ENCODE measurements at places on chromosomes 7 and 10.

DNA sequence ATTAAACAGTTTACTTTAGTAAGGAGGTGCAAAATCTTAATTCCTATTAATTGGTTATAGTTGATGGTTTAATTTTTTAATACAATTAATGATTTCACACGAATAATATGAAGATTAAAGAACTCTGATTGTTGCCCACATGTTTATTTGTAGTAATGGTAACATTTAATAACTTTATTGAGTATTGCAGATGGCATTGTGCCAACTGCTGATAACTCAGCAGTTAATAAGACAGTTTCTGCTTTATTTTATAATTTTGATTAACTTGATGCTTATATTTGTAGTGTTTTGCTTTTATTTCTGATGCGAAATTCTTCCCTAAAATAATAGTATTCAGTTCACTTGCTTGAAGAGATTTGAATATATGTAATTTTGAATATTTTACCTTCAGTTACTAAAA is 2.8 kb downstream of the DNAJB9 start:
- DNase-seq, result no peak

GRCh38 chr7:156820445-156821063 is 72.4 kb downstream of the LMBR1 start:
- no peak for DNase-seq

DNA sequence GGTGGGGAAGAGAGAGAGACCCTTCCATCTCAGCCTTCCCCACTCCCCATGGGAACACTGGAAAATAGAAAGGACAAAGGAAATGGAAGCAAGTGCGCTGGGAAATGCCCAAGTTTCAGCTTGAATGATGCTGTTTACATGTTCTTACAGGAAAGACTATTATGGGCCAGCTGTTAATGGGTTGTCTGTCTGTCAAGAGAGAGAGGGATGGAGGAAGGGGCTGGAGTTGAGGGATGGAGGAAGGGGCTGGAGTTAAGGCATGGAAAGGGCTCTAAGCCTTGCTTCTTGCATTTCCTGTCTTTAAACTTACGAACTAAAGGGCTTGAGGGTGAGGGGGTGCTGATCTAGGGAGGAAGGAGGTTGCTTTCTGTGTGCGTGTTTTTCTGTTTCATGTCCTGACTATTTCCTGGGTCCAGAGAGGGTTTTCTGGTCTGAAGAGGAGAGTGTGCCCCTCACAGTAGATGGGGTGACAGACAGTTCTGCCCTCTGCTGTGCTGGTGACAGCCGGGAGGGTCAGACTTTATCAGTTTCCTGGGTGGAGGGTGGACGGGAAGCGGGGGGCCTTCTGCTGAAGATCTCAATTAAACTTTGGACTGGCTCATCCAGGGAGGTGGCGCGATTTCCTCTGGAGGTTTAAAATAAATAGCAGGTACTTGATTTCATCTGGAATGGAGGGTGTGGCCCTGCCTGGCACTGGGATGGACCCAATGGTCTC is 30.5 kb downstream of the GRK5 start:
- no peak for DNase-seq

DNA sequence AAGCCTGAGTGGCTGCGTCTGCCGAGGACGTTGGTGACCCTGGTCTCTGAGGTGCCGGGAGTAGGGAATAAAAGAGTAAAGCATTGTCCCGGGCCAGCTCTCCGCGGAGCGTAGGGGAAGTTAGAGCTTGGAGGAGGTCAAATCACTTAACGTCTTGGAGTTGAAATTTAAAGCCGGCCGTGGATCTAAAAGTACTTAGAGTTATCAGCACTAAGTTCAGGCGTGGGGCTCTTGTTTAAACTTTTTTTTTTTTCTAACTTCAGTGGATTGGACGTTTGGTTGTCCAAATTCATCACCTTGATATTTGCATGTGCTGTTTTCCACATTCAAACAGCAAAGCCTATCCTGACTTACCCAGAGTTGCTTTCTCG is 700 bp downstream of the NIPSNAP2 start:
- DNase-seq, result no peak

GRCh38 chr10:593901-594457 is 95.5 kb downstream of the DIP2C start:
- DNase-seq, result no peak

DNA sequence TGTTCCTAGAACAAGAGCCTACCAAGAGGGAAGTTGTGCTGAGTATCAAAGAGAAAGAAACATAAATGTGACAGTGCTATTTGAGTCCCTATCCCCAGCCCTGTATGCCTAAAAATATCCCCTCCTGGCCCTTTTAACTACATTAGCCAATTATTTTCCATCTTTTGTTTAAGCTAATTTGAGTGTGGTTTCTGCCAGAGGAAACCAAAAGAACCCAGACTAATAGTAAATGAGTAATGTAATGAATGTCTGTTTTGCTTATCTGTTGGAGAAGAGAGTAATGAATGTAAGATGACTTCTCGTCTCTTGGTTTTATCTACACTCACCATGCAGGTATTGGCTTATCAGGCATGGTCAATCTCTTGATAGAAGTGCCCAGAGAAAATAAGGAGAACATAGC is 134.4 kb upstream of the CDK1 start:
- no peak for DNase-seq

GRCh38 chr10:77403761-77404160 is 233.8 kb downstream of the KCNMA1 start:
- no peak for DNase-seq

DNA sequence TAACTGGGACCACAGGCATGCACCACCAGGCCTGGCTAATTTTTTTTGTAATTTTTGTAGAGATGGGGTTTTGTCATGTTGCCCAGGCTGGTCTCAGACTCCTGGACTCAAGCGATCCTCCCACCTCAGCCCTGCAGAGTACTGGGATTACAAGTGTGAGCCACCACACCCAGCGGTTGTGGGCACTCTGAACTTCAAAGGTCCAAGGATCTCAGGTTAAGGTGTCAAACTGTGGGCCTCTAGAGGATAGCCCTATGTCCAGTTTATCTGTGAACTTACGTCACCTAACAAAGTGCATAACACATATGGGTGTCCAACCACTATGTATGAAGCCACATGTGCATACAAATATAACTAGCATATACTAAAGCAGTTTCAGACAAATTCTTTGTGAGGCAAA is 3.2 kb upstream of the IL2RA start:
- no peak for DNase-seq

GRCh38 chr10:97915346-97916131 is 65.9 kb downstream of the GOLGA7B start:
- no peak for DNase-seq
